ENCODE measurements at places on chromosomes 6 and 20.

DNA sequence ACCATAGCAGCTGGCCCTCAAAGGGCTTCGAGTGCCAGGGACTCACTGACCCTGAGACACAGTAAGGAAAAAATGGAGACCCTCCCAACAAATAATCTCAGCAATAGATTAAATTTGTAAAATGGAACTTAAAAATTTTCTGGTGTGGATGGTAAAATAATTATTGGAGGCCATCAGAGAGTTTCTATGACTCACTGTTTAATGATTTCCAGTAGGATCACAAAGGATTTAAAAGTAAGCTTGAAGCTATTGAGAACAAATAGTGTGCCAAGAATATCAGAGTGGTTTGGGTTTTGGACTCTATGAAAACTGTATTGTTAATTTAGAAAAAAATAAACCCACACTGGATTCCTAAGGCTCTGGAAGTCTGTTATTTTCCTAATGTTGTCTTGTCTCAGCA, 115.2 kb upstream of the AKIRIN2 start:
- no peak for DNase-seq

- DNase-seq = no peak
Measured at GRCh38 chr6:130893277-130893676, 66.1 kb downstream of the SMLR1 start.

GRCh38 chr6:19356692-19357091, 480.5 kb upstream of the ID4 start:
- DNase-seq = no peak

DNA sequence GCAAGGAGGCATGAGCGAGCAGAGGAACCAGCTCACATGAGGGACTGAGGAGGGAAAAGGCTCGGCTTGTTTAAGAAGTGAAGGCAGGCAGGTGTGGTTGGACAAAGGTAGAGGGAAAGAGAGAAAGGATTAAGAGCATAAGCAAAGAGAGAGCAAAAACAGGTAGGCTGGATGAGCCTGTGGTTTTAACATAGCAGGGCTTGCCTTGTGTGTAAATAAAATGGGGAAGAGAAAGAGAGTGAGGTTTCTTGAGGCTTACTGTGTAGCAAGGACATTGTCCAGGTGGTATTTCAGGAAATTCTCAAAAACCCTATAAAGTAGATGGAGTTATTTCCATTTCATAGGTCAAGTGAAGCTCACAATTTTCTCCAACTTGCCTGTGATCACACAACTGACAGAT, 93.9 kb upstream of the HDAC2 start:
- DNase-seq = no peak

GRCh38 chr6:130928158-130928912, 101.1 kb downstream of the SMLR1 start:
- no peak for DNase-seq

- DNase-seq = no peak
Measured at GRCh38 chr6:83008626-83009025, 57.0 kb downstream of the UBE3D start.

DNA sequence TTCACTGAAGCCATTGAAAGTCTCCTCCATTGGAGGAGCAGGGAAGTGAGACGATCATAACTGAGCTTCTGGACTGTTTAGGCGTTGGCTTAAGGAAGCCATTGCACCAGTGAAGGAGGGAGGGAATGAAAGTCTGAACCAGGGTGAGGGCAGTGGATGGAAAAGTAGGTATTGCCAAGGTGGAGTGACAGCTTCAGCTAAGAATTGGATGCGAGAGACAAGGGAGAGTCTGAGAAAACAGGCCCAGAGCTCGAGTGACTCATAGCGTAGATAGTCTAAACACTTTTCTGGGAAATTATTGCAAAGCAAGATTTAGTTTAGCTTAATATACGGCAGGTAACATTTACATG, 4.5 kb downstream of the DSP start:
- DNase-seq = no peak

DNA sequence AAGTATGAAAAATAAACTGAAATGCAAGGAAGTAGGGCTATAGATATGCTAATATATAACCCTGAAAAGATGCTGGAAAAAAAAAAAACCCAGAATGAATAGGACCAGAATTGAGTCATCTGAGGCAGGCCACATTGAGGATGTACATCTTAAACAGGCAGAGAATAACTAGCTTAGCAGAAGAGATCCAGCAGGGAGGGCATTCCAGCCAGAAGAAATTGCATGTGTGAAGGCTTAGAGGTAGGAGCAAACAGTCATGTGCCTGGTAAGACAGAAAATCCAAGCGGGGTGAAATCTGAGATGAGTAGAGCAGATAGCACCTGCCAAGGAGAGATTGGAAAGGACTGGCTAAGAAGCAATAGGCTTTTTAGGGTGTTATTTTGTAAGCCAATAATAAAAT, 2.6 kb downstream of the COL19A1 start:
- no peak for DNase-seq

DNA sequence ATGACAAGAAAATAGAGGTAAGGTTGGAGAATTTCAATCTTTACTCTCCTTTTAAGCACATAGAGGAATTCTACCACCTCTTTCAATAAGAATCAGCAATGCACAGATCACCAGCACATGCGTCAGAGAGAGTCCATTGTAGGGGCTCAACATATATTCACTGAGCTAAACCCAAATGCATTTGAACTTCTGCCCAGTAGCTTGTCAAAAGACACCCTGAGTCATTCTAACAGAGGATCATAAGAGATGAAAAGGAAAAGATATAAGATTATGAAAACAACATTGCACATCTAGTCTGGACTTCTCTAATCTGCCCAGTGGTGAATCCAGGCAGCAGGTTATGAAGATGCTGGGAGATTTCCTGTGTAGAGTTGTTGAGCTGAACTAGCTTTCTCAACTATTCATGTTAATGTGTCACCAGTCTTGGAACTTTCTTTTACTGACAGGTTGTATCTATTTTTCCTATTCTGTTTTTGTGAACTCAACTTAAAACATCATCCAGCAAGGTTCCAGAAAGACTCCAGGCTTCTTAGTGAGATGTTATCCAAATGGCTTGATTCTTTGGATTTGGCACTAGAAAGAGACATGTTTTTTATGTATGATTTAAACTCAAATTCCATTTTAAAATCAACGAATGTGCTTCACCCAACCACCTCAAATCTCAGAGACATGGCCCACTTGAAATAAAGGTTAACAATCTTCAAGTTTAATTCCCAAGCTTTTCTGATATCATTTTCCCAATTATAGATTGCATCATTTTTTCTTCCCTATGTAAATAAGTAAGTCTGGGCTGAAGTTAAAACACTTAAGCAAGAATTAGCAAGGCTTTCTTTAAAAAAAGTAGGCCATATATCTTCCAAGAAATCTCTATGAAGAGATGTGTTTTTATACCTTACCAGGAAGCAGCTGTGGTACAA, 89.3 kb downstream of the TSHZ2 start:
- DNase-seq = no peak

DNA sequence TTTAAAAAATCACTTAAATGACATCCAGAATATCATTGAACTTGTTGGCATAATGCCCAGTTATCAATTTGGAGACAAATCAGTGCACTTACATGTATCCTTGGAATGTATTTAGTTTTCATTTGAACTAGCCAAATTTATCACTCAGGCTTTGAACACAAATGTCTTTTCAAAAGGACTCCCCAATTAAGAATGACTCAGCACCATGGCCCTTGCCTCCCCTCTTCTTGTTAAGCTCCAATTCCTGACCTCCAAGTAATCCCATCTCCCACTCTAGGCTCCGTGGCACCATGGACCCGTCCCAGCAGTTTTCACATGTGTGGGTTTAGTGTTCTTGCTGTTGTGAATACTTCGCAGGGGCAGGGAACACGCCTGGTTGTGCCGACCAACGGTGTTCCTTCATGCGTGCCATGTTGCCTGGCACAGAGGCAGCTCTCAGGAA, 2.7 kb downstream of the AKAP12 start:
- no peak for DNase-seq

DNA sequence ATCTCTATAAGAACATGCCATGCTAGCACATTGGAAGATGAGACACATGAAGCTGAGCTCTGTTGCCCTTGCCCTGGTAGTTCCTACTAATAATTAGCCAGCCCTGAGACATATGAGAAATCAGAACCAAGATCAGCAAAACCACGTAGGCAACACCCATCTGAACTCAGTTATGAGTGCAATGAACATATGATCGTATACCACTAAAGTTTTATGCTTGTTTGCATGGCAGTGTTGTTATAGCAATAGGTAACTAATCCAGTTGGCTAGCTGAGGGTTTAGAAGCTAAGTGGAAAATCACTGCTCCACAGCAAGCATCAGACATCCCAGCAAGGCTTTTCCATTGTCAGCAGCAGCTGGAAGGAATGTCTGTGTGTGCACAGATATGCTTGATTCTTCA, 180.7 kb downstream of the BTBD3 start:
- DNase-seq = no peak

- DNase-seq = no peak
Measured at GRCh38 chr6:71452697-71453370, 164.2 kb downstream of the OGFRL1 start.

DNA sequence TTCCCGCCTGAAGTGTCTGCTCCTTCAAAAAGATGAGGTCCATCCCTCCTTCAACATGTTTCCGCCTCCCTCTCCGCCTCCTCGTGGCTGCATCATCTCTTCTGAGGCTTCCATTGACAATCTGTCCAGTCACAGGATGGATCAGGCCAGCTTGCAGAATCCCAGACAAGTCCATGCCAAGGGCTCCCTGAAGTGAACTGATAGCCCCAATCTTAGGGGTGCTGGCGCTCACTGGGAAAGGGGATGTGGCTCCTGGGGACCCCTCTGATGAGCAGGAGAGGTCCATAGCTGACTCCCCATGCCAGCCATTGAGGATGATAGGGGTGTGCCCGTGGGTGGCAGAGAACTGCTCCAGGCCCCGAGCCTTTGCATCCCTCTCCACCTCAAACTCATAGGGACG, 48.6 kb upstream of the EMILIN3 start:
- DNase-seq = no peak

- DNase-seq = peak; percentile 66
Measured at GRCh38 chr6:52263709-52264540, 19.6 kb upstream of the IL17F start.
